ENCODE measurements at places on chromosomes 3 and 15.

DNA sequence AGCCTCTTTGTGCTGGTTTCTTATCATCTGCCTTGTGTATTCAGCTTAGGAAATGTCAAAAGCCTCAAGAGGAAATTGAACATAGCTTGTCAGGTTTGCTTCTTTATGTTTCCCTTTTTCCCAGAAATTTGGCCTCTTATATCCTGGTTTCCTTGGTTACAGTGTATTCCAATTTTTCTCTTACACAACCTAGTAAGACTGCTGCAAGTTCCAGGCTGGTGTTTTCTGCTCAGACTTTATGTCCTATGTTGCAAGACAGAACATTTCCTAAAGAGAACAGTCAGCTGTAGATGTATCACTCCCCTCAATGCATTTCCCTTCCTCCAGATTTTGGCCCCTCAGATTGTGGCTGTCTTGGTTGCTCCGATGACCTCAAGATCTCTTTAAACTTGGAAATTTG lies 102.5 kb downstream of the SH3GL3 start:
- DNase-seq = no peak

GRCh38 chr3:128353991-128354687 lies 112.6 kb downstream of the DNAJB8 start:
- DNase-seq = no peak

DNA sequence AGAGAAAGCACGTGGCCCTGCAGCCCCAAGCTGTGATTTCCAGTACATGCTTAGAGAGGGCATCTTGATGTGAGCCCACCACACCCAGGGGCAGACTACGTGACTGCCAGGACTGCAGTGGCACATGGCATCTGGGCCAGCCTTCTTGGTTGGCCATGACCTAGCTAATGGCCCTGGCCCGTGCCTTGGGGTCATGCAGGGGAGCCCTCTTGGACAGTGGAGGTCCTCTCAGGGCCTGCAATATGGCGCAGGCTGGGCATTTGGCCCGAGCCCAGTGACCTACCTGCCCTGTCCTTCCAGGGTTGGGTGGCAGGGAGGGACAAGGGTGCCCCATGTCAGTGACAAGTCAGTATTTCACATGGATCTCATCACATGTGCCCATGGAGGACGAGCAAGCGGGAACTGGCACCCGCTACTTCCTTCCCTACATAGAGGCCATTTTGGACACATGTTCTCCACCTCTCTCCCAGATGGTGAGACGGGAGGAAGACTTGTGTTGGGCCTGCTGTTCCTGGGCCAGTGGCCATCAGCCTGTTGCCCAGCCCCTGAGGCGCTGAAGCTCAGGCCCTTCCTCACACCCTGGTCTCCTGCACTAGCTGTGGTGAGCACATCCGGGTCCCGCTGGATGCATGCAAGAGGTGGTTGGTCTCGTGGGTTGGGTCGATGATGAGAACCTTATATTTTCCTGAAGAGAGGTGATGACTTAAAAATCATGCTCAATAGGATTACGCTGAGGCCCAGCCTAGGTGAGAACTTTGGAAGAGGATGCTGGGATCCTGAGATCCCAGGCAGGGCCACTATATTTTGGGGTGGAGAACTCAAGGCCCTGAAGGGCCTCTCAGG lies 195.6 kb downstream of the UBE3A start:
- no peak for DNase-seq

DNA sequence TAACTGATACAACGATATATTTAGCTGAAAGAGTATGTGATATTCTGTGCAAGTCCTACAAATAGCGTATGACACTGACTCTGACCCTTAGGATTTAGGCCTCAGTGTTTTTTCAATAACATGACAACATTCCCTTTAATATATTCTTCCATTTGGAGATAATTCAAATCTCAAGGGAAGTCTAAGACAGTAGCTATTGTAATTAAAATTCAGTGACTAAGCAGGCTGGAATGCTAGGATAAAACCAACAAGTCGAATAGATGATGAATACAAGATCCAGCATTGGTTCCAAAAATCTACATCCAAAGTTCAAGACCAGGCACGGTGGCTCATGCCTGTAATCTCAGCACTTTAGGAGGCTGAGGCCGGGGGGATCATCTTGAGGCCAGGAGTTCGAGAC lies 56.2 kb downstream of the QTRT2 start:
- DNase-seq = peak; percentile 38

GRCh38 chr3:146884721-146885120 lies 279.6 kb upstream of the PLSCR5 start:
- no peak for DNase-seq

- DNase-seq = no peak
These were observed 217.8 kb upstream of the ARHGEF26 start for GRCh38 chr3:153903430-153903829.

DNA sequence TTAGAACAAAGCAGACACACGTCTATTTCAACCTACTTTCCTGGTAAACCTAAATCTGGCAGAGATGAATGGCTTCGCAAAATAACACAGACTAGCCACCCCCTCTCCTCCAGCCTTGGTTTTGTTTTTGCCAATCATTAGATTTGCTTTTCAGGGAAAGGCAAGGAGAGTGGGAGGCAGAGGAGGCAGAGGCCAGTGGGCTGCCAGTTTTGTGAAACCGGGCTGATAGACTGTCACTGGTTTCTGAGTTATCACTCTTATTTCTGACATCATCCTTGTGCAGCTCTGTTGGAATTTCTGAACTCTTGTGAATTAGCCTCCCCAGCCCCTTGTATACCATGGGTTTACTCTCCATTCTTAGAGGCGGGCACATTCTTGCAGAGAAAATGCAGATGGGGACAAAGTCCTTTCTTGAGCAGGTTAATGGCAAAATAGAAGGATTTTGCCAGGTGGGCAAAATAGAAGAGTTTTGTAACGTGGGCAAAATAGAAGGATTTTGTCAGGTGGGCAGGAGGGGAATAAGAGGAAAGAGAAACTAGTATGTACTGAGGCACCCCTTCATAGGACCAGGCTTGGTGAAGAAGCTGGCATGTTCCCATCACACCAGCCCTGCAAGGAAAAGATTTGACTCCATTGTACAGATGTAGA lies 3.2 kb upstream of the FEM1B start:
- no peak for DNase-seq

GRCh38 chr15:70195587-70196305 lies 98.0 kb upstream of the TLE3 start:
- DNase-seq = peak; percentile 88

DNA sequence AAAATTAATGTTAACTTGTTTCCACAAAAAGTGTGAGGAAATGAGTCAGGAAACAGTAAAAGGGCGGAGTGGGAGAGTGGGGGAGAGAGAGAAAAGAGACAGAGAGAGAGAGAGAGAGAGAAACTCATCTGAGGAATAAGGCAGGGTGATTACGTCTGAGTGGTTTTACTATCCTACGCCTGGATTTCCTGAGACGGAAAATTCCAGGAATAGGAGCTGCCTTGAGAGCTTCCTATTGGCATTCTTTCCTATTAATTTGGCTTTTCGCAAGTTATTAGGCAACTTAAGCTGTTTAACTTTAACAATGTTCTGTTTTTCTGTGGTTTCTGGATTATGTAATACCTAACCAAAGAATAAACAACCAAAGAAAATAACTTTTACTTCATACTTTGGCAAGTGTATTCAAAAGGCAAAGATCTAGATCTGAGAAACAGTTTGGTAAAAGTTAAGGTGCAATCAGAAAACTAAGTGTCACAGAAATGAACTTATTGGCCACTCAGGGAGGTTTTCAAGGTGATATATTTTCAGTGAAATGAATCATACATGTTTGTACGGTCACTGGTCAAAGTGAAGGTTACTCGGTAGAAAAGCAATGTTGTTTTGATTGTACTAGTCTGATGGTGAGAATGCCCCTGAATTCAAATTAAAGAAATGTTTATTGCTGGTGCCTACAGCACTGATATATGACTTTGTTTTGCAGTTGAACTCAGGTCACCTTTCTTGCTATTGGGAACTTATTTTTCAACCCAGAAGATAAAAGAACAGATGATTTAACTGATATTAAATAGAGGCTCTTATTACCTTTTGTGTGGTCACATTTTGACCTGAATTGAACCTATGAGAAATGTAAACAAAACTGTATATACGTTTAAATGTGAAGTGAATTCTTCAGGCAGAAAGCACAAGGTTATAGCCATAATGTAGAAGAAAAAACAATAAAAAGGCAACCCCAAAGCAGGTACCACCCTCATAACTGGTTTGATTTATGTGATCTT lies 39.9 kb upstream of the TNFSF10 start:
- DNase-seq = peak; percentile 95

GRCh38 chr3:141610939-141611338 lies 124.1 kb downstream of the RASA2 start:
- DNase-seq = no peak

GRCh38 chr3:136838641-136839555 lies 20.0 kb downstream of the SLC35G2 start:
- peak; percentile 59 for DNase-seq

DNA sequence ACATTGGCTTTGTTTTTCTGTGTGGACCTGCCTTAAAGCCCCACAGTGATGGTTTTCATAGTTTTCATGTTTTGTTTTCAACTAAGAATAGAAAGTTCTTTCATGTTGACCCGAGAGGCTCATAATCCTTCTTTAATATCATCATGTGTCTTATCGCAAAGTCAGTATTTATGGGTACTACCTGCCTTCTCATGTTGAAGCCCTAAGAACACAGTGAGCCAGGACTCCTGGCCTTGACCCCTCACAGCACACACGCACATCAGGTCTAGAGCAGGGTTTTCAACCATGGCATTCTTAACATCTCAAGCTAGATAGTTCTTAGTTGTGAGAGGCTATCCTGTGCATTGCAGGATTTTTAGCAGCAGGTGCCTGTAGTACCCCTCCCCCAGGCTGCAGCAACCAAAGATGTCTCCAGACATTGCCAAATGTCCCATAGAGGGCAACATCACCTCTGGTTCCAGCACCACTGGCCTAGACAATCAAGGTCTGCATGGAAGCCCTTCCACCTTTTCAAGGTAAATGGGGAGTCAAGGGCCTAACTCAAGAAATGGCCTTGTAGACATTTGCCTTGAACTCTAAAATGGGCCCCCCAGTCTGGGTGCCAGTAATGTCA lies 118.3 kb downstream of the MTHFS start:
- no peak for DNase-seq

GRCh38 chr15:46815240-46815639 lies 902.1 kb upstream of the SEMA6D start:
- DNase-seq = no peak

- no peak for DNase-seq
These were observed 16.0 kb downstream of the ACTR8 start for GRCh38 chr3:53865732-53866499.
